ENCODE measurements at places on chromosomes 4 and X.
A peak's percentile ranks its signal among the peaks of the same experiment; 100 is the strongest.

DNA sequence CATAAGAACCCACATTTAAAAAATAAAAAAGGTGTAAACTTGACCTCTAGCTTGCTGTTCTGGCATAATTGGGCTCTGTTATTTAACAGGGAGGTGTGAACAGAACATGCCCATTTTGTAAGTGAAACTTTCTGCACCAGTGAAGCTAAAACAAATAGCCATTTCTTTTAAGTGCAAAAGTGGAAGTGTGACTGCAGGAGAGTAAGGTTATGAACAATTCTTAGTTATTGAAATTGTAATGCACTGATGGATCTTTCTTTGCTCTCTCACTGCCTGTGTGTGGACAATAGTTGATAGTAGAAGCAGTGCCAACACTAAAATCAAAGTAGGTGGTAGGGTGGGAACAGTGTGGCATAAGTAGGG lies 12.6 kb downstream of the P2RY10 start:
- no peak for DNase-seq

DNA sequence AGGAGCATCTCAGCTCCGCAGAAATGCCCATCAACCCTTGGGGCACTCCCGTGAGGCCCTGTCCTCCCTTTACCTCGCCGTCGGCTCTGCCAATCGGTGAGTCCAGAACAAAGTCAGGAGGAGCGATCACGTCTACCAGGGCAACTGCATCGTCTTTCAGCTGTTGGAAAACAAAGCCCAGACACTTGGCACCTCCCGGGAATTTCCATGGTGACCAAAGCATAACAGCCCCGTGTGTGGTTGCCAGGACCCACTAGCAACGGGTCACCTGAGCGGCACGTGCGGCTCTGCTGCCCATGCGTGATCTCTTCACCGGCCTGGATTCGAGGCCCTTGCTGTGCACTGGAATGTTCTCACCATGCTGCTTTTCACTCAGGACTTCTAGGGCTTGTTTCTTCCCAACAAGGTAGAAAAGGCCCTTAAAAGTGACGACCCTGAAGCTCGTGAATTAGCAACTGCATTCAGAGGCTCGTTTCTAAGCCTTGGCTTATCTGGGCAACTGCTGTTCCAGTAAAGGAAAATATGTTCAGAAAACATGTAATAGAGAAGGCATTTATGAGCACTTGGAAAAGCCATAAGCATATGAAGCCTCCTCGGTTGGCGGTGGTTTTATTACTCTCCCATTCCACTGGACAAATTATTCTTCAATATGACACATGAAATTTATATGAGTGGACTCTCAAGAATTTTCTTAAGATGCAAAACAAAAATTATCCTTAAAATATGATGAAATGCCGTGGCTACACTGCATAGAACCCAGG lies 69.5 kb downstream of the ACOX3 start:
- no peak for DNase-seq

- DNase-seq, result peak; percentile 51
These were observed 392.9 kb downstream of the UNC5C start for GRCh38 chr4:95155759-95156451.

- peak; percentile 59 for DNase-seq
These were observed 22.8 kb downstream of the NDST4 start for GRCh38 chr4:115090483-115091075.

- no peak for DNase-seq
These were observed 26.5 kb upstream of the JADE1 start for GRCh38 chr4:128782875-128783614.

- DNase-seq, result no peak
These were observed 17.8 kb upstream of the MAGED4 start for GRCh38 chrX:52166840-52167239.

DNA sequence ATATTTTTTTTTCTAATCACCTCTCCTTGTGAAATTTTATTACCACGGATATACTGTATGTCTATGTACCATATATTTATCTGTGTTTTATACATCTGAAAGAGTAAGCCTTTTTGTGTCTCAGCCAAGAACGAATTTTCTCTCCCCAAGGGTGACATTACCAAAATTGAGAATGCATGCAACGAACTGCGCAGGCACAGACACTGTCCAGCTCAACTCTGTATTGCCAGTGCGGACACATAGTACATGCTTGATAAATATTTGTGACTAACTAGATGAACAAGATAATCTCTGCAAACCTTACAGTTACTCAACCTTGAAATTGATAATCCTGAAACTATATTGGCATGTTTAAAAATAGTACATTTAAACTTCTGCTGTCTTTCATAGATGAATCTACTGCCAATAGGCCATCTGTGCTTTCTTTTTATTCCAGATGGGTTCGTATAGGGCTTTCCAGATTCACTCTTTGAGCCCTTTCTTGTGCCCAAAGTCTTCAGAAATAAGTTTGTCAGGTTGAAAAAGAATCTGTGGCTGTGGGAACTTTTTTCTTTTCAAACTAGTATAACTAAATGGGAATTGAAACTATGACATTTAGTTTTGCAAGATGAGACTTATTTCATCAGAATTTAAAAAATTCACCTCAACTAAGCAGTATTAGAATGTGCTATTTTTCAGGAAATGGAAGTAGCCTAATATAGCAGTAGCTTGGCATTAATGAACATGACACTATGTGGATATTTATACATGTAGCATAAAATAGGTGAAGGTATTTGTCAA lies 38.9 kb downstream of the DTHD1 start:
- DNase-seq, result no peak

DNA sequence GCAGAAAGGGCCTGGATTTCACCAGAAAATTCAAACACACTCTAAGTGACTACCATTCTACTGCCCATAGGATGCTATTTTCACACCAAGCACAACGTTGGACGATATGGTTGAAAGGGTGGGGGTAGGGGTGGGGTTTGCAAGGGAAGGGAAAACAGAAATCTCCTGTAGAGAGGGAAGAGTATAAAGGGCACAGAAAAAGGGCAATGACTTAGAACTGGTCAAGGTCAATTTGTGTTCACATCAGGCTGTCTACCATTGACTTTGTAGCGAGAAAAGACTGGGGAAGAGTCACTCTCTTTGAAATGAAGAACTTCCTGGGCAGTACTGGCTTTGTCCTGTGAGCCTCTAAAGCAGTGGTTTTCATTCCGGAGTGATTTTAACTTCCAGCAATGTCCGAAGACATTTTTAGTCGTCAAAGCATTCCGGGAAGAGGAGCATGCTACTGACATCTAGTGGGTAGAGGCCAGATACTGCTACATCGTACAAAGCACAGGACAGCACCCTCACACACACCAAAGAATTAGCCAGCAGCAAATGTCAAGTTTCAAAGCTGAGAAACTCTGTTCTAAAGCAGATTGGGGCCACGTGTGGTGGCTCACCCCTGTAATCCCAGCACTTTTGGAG lies 48.4 kb upstream of the SLC7A3 start:
- peak; percentile 61 for DNase-seq

GRCh38 chrX:13699183-13699826 lies 10.4 kb downstream of the RAB9A start:
- DNase-seq, result no peak

DNA sequence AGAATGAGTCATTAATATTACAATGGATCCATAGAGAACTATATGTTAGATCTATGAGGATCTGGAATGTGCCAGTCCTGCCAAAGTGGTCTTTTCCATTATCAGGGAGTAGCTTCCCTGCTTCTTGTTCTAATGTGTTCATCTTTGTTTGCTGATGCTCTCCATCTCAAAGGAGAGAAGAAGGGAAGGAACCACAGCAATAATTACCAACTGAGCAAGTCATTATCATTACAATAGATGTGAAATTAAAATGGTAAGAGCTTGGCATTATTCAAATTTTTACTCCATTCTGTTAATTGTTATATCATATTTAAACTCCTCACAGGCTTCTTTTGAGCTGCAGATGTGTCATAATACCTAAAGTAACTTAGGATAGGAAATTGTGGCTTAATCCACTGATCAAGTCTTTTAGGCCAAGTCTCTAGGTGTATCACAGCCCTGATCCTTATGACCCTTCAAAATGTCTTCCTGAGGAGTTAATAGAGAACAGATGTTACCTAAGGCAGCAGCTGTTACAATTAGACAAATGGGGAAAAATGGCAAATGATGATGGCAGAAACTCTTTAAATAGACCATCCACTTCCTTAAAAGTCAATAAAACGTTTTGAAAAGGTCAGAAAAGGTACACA lies 1492.7 kb upstream of the IGFBP7 start:
- DNase-seq, result no peak

DNA sequence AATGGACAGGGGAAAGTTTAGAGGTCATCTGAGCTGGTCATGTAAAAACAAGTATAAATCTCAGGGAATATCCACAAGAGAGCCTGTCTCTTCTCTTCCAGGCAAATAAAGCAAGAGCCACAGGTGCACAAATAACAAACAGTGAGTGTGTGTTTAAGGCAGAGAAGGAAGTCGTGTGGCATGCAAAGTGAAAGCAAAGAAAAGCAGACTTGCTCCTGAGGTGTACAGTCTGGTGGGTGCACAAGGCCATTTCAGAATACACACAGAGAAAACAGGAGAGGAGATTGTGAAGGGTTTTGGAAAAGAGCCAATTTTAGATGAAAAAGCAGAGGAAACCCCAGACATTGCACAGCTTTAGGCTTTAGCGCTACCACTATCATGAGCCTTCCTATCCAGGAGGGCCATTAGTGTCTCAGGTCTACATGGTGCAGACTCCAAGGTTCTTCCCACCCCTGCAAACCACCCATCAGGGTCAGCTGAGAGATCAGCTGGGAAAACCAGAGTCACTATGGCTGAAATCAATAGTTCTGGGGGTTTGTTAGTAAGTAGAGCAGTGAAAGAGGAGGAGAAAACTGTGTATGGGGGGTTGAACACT lies 355.8 kb downstream of the KLHL4 start:
- no peak for DNase-seq

GRCh38 chr4:146123231-146123630 lies 52.3 kb upstream of the LSM6 start:
- no peak for DNase-seq

- DNase-seq, result no peak
These were observed 71.2 kb downstream of the JADE1 start for GRCh38 chr4:128880662-128881061.

DNA sequence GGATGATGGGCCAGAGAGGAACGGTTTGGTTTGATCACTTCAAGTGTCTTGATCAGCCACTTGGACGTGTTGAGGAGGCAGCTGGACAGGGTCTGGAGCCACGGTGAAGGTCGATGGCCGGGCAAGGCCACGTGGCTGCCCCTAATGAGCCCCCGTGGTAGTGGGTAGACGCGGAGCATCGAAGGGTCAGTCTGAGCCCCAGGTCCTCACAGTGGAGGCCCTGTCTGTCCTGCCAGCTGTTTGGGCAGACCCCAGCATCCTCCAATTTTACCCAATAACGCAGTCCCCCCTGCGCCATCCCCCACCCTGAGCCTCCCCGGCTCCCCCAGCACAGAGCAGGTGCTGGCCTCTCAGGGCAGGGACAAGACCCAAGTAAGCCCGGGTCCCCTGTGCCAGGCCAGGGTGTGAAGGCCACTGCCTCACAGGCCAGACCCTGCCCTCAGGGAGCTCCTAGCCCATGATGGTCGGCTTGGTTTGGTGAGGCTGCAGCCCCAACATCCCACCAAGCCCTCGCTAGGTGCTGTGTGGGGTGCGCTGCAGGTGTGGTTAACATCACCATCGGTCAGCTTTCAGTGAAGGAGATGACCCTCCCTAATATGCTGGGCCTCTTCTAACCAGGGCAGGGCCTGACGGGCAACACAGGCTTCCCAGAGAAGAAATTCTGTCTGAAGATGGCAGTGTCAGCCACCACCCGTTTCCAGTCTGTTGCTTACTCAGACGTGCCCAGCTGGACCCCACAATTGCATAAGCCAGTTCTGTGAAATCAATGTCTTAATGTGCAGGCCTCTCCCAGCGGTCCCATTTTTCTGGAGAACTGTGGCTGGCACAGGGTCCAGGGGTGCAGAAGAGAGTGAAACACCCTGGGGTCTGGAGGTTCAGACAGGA lies 40.5 kb upstream of the NKX1-1 start:
- no peak for DNase-seq

- DNase-seq, result no peak
These were observed 631.6 kb downstream of the SPRY1 start for GRCh38 chr4:124028182-124028581.

GRCh38 chr4:72119946-72120345 lies 88.1 kb downstream of the NPFFR2 start:
- no peak for DNase-seq

DNA sequence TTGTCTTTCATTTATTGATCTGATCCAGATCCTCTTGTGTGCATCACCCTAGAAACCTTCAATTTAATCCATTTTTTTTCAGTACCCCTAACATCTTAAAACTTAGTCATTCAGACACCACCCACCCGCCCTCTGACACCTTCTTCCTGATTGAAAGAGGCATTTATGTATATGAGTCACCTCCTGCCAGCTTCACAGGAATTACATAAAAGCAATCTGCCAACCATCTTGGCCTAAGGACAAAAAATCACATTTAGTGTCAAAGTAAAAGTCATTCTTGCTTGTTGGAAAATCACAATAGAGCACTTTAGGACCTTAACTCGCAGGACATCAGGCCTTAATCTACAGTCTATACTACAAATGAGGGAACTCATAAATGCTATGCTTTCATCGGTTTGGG lies 52.1 kb downstream of the NDST3 start:
- DNase-seq, result no peak
